Stimulated activated CD8-positive, alpha-beta memory T cell treated with anti-CD3 and anti-CD28 coated beads, Interleukin-7, amount 100 ng/mL, for 48 hours (primary cell): ENCODE measurements at places on chromosomes 5 and 9.

- DNase-seq: no peak
Observed at GRCh38 chr9:92983984-92984589, 36.8 kb downstream of the FGD3 start.

DNA sequence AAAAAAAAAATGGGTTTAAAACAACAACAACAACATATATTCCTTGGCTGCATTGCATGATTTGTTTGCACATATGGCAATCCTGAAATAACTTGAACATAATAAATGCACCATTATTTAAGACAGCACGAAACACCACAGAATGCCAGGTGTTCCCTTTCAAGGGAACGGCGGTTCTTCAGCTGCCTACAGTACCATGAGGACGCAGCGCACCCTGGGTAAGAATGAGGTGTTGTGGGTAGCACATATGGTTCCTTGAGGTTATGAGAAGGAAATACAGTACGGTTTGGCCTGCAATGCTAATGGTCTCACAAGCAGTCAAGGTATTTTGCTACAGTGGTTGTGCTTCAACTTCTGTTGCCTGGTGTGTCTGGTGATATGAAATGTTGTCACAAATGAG is 174.8 kb downstream of the SLC12A2 start:
- DNase-seq: no peak

DNA sequence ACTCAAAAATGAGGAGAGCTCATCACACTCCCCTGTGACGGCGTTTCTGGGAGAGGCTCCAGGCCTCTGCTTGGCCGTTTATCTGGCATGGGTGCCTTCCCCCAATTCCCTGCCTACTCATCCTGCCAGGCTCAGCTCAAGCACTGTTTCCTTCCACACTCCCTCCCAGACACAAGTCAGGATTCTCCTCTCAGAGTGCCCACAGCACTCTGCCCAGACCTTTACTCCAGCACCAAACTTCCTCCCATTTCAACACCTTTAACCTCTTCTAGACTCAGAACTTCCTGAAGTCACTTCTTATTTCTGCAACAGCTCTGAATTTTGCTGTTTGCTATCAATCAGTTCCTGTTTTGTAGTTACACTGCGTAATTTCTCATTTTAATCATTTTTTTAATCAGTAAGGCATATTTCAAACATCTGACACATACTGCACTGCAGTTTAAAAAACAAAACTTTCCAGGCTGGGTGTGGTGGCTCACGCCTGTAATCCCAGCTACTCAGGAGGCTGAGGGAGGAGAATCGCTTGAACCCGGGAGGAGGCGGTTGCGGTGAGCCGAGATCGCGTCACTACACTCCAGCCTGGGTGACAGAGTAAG is 16.0 kb downstream of the TRMO start:
- no peak for DNase-seq

GRCh38 chr5:54608423-54609085 is 91.0 kb downstream of the SNX18 start:
- DNase-seq: no peak

DNA sequence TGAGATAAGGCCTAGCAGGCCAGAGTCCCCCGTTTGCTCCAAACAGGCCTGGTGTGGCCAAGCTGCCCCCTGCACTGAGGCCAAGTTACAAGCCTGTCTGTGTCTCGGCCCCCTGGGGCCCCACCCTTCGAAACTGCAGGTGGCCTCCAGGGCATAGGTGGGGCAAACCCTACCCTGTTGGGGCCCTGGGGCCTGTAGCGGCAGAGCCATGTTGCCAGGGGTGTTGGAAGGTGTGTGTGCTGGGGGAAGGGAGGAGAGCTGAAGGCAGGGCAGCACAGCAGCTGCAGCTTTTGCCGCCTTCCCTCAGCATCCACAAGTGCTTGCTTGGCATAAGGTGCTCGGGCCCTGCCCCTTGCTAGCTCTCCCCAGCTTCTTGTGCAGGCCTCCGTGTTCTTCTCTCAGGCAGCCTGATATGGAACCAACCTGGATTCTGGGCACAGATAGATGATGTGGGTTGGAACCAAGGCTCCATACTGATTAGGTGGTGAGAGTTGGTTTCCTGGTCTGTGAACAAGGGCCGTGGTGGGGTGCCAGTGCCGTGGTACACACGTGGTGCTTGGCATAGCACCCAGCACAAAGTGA is 12.7 kb downstream of the IRF1 start:
- no peak for DNase-seq

DNA sequence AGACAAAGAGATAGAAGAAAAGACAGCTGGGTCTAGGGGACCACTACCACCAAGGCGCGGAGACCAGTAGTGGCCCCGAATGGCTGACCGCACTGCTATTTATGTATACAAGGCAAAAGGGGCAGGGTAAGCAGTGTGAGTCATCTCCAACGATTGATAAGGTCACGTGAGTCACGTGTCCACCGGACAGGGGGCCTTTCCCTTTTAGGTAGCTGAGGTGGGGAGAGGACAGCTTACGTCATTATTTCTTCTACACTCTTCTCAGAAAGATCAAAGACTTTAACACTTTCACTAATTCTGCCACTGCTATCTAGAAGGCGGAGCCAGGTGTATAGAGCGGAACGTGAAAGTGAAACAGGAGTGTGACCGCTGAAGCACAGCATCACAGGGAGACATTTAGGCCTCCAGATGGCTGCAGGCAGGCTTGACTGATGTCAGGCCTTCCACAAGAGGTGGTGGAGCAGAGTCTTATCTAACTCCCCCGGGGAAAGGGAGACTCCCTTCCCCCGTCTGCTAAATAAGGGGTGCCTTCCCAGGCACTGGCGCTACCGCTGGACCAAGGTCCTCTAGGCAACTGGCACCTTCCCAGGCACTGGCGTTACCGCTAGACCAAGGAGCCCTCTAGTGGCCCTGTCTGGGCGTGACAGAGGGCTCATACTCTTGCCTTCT is 6.1 kb upstream of the PRR16 start:
- DNase-seq: no peak

GRCh38 chr9:113536483-113537228 is 73.1 kb downstream of the RGS3 start:
- no peak for DNase-seq
